Aortic smooth muscle cell (primary cell): ENCODE measurements at places on chromosomes 6 and 20. TPM values are rescaled to one million over a fixed set of nuclear protein-coding genes. Genes with fewer than 3 reads are reported as not detected.

LY6G5B gene
- total RNA-seq, result 2.0 and 3.2 TPM in 2 replicates

TAP2 gene
- total RNA-seq, result 21.3 and 21.8 TPM in 2 replicates

THBS2 gene
- 1,212 and 1,885 TPM in 2 replicates for total RNA-seq

BACH2 gene
- total RNA-seq, result under 0.01 and 0.19 TPM in 2 replicates

TMEM217 gene
- 1.3 and 1.8 TPM in 2 replicates for total RNA-seq

TNFRSF6B gene
- total RNA-seq, result 4.5 and 7.0 TPM in 2 replicates

VSX1 gene
- total RNA-seq, result not detected in 2 replicates

EDEM2 gene
- 98.4 and 101 TPM in 2 replicates for total RNA-seq

HUS1B gene
- 0.66 and 0.99 TPM in 2 replicates for total RNA-seq

LPIN3 gene
- total RNA-seq, result 3.4 TPM in 2 replicates

PRSS16 gene
- not detected in 2 replicates for total RNA-seq

APOM gene
- total RNA-seq, result 1.5 and 1.8 TPM in 2 replicates

SLC35D3 gene
- not detected in 2 replicates for total RNA-seq

BPIFB2 gene
- not detected in 2 replicates for total RNA-seq

PDYN gene
- under 0.01 TPM in 1 of 2 replicates, not detected in the other for total RNA-seq

DNAH8 gene
- under 0.01 TPM in 2 replicates for total RNA-seq

WASF1 gene
- 2.5 and 5.3 TPM in 2 replicates for total RNA-seq

CALHM4 gene
- not detected in 2 replicates for total RNA-seq

MAFB gene
- 0.99 and 2.4 TPM in 2 replicates for total RNA-seq

WFDC11 gene
- not detected in 2 replicates for total RNA-seq

SPATS1 gene
- not detected in 2 replicates for total RNA-seq

RAB44 gene
- total RNA-seq, result under 0.01 TPM in 1 of 2 replicates, not detected in the other

RCAN2 gene
- total RNA-seq, result 4.2 and 10.4 TPM in 2 replicates

KIF6 gene
- 0.13 and 0.19 TPM in 2 replicates for total RNA-seq

ZNF311 gene
- total RNA-seq, result 0.87 and 1.3 TPM in 2 replicates

SLC29A1 gene
- 19.0 and 19.1 TPM in 2 replicates for total RNA-seq

TRERF1 gene
- 3.2 and 4.2 TPM in 2 replicates for total RNA-seq

RRAGD gene
- total RNA-seq, result 3.2 and 5.9 TPM in 2 replicates

POM121L2 gene
- total RNA-seq, result not detected in 2 replicates

CENPW gene
- 15.1 and 16.0 TPM in 2 replicates for total RNA-seq

CYP39A1 gene
- 0.44 and 0.53 TPM in 2 replicates for total RNA-seq

BTNL2 gene
- total RNA-seq, result not detected in 2 replicates

ENTPD6 gene
- 46.4 and 55.5 TPM in 2 replicates for total RNA-seq

DCBLD1 gene
- total RNA-seq, result 51.9 and 54.3 TPM in 2 replicates

TFAP2C gene
- total RNA-seq, result not detected in 2 replicates

WFDC2 gene
- total RNA-seq, result not detected in 2 replicates

LY6G6F gene
- not detected in 2 replicates for total RNA-seq

BPIFB1 gene
- total RNA-seq, result not detected in 2 replicates

NFATC2 gene
- 0.26 and 0.37 TPM in 2 replicates for total RNA-seq

RNF39 gene
- total RNA-seq, result not detected in 2 replicates

ALDH5A1 gene
- 1.8 and 2.9 TPM in 2 replicates for total RNA-seq

XKR7 gene
- total RNA-seq, result not detected in 2 replicates

SLC44A4 gene
- total RNA-seq, result 0.13 and 0.44 TPM in 2 replicates

VIP gene
- not detected in 2 replicates for total RNA-seq

CSNK2A1 gene
- total RNA-seq, result 94.1 and 97.2 TPM in 2 replicates

BPIFB4 gene
- not detected in 2 replicates for total RNA-seq

TENT5A gene
- total RNA-seq, result 19.6 and 25.5 TPM in 2 replicates

ANKEF1 gene
- total RNA-seq, result 0.79 and 1.1 TPM in 2 replicates

PLN gene
- total RNA-seq, result 0.40 and 2.7 TPM in 2 replicates

TFAP2A gene
- 0.40 and 0.44 TPM in 2 replicates for total RNA-seq

SOBP gene
- total RNA-seq, result 3.8 and 5.8 TPM in 2 replicates

SLC17A3 gene
- not detected in 2 replicates for total RNA-seq

FAXC gene
- total RNA-seq, result under 0.01 and 0.25 TPM in 2 replicates

SNX3 gene
- 164 and 176 TPM in 2 replicates for total RNA-seq

SEL1L2 gene
- not detected in 2 replicates for total RNA-seq

C20orf202 gene
- total RNA-seq, result not detected in 2 replicates
